Activated CD4-positive, CD25-positive, alpha-beta regulatory T cell (primary cell): ENCODE measurements at places on chromosomes 12 and 14.
A peak's percentile ranks its signal among the peaks of the same experiment; 100 is the strongest.

DNA sequence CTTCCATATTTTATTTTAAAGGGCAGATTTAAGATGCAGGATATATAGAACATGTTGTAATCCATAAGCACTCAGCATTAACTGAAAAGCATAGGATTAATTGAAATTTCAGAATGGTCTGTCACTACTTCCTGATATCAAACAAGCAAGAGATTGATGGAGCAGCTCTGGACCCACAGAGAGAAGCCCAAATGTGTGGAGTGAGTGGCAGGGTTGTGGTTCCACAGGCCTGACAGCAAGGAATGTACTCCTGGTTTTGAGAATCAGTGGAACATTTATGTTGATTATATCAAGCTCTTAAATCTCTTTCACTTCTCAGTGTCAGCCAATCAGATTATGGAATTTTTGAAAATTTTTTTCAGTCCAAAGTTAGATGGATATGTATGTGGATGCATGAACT is 267.6 kb upstream of the PRICKLE1 start:
- DNase-seq = no peak

DNA sequence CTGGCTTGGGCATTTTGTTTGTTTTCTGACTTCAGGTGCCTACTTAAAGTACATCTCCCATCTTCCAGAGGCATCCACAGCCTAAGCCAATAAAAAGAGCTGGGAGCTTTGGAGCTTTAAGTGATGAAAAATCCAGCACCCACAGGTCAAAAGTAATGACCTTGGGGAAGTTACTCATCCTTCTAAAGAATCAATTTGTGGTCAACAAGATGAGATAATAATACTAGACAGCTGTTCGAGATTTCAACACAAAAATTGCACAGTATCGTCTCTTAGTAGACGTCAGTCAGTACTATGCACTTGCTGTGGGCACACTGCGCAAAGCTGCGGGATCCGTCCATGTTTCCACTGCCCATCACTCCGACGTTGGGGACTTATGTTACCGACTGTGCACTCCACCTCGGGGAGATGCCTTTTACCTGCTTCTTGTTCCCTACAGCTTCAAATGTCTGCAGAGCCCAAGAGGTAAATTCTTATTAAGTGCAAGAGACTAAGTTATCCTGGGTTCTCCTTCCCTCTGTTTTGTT is 1.3 kb downstream of the ST8SIA1 start:
- no peak for DNase-seq

DNA sequence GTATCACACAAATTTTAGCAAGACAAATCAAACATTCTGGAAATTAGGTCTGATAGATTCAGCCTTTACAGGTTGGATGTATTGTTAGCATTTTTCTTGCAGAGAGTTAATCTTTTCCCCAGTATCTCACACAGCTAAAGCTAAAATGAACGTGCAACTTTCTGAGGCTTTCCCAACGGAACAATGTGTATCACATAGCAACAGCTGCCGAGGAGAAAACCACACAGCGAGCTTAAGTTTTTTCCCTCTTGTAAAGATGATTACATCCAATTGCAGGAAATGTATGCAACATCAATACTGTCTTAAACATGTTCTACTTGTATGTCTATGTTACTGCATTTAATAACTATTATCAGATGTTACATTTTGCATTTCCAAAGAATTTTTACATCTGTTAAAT is 182.2 kb downstream of the CCDC59 start:
- DNase-seq = no peak

GRCh38 chr14:50451854-50452253 is 55.2 kb upstream of the CDKL1 start:
- no peak for DNase-seq

- DNase-seq = no peak
Observed at GRCh38 chr14:99590746-99591555, 13.1 kb downstream of the CCDC85C start.

- DNase-seq = no peak
Observed at GRCh38 chr12:28974166-28974565, 174.9 kb upstream of the FAR2 start.

- DNase-seq = no peak
Observed at GRCh38 chr14:50762931-50763300, 68.0 kb downstream of the NIN start.

- no peak for DNase-seq
Observed at GRCh38 chr12:69501154-69501895, 31.1 kb downstream of the FRS2 start.

DNA sequence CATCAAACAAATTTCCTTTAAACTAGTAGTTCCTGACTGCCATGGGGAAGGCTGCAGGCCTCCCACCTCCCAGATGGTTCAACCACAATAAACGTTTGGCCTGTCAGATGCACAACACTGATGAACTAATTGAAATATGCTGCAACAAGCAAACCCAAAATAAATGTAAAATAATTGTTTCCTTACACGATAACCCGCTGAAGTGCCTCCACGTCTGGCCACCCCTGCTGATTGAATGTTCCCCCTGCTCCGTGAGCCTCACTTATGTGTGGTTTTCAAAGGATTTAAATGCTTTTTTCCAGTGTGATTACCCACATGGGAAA is 8.4 kb downstream of the PITPNM2 start:
- no peak for DNase-seq

DNA sequence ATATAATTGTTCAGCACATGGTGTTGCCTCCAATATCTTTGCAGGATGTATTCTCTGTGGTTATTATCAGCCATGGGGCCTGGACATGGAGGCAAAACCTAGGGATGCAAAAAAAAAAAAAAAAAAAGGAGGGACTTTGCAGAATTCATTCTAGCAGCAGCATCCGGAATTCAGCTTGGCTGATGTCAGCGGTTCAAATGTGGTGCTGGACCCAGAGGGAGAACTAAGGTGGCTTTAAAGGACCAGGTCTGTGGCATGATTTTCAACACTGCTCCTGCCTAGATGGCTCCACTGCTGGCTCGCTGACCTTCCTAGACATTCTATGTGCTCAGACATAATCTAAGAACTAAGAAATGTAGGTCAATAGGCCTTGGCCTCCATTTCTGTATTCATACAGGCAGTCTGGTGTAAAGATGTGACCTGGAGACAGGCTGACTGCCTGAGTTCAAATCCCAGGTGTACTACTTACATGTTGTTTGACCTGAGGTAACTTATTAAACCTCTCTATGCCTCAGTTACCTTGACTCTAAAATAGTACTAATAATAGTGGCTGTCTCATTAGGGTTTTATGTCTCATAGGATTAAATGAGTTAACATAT is 108.6 kb downstream of the PPM1A start:
- no peak for DNase-seq

- no peak for DNase-seq
Observed at GRCh38 chr12:41409628-41410027, 221.5 kb downstream of the PDZRN4 start.

GRCh38 chr12:51011955-51012354 is 14.2 kb downstream of the SLC11A2 start:
- DNase-seq = no peak

DNA sequence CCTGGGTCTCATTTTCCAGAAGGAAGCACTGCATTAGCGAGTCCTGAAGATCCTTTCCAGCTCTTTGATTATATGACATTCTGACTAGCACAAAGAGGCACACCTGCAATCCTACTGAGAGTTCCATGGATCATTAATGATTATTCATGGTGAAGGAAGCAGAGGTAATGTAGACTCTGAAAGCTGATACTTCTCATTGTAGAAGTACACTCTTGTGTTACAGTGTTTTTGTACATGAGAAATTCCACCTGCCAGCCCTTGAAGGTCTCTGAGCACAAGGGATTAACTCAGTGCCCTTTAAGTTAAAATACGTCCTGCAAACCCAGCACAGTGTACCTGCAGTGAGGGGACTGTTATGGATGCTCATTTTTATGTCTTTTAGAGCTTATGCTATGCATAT is 558.8 kb upstream of the FBXO33 start:
- DNase-seq = no peak

- no peak for DNase-seq
Observed at GRCh38 chr14:104477117-104477623, 102.4 kb upstream of the C14orf180 start.

GRCh38 chr12:93766796-93767523 is 89.8 kb downstream of the CRADD start:
- no peak for DNase-seq

GRCh38 chr14:100587763-100588411 is 670 bp upstream of the BEGAIN start:
- DNase-seq = no peak

GRCh38 chr14:104743461-104744380 is 9.2 kb upstream of the SIVA1 start:
- no peak for DNase-seq

GRCh38 chr12:98752726-98753125 is 107.6 kb downstream of the APAF1 start:
- no peak for DNase-seq

GRCh38 chr12:124685689-124686369 is 118.4 kb upstream of the NCOR2 start:
- DNase-seq = no peak

DNA sequence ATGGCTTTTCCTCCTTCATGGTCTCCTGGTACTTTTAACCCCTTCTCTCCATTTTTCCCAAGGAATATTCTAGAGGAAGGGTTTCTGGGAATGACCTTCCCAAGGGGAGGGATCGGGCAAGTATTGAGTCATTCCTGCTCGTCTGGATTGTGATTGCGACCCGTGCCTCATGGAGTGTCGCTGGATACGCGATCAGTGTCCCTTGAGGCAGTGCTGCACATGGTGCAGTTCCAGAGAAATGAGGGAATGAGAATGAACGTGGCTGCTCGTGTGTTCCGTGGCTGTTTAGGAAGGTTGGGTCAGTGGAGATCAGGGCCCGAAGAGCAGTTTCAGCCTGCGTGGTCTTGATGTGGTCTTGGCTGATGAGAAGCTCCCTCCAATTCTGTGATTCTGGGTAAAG is 234.4 kb downstream of the CACNA1C start:
- no peak for DNase-seq

GRCh38 chr12:103803847-103804246 is 37.2 kb downstream of the NT5DC3 start:
- DNase-seq = no peak

- DNase-seq = no peak
Observed at GRCh38 chr12:77522247-77522646, 308.4 kb upstream of the NAV3 start.

- no peak for DNase-seq
Observed at GRCh38 chr12:72673853-72674252, 401.7 kb downstream of the TRHDE start.

DNA sequence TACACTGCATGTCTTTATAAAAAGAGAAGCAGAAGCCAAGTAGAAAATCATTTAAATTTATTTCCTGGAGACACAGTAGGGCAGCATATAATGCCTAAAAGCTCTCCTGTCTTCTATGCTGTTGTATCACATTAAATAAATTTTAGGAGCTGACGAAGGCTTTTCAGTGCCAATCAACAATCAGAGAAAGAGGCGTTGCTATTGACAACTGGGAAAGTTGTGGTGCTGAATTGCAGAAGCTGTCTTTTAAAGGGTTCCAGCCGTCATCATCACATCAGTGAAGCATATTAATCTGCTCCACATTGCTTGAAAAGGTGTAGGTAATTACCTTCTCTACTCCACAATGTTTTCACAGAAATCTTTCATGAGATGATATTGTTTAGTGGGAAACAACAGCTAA is 103.9 kb downstream of the FSCB start:
- no peak for DNase-seq

- no peak for DNase-seq
Observed at GRCh38 chr12:75836533-75836932, 195.0 kb downstream of the PHLDA1 start.

DNA sequence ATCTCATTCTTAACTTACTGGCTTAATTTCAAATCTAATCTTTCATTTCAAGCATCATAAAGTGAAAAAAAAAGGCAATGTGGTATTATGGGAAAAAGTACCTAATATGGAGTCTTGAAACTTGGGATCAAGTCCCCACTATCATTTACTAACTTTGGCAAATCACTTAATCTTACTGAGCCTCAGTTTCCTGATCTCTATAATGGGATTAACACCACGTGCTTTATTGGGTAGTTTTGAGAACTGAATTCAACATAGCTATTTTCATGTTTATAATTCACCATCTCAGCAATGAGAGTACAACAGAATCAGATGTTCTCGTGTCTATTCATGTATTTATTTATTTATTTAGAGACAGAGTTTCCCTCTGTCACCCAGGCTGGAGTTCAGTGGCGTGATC is 78.3 kb downstream of the NTN4 start:
- no peak for DNase-seq

GRCh38 chr14:47722929-47723693 is 47.7 kb upstream of the MDGA2 start:
- no peak for DNase-seq

GRCh38 chr12:40152783-40153383 is 47.0 kb upstream of the SLC2A13 start:
- DNase-seq = peak; percentile 25

DNA sequence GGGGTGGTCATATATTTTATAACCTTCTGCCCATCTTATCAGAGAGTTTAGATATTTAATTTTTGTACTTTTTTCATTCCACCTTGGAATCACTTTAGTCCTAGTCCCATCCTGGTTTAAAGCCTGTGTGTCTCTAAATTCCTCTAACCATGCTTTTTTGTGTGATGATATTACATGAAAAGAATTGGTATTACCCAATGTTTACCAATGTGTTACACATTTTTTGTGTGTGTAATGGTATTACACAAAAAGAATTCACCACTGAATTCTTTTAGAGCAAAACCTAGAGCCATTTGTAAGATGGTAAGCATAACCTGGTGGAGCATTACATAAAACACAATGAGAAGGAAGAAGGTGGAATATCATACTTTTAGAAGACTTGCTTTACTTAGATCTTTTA is 77.5 kb downstream of the FAR2 start:
- no peak for DNase-seq

DNA sequence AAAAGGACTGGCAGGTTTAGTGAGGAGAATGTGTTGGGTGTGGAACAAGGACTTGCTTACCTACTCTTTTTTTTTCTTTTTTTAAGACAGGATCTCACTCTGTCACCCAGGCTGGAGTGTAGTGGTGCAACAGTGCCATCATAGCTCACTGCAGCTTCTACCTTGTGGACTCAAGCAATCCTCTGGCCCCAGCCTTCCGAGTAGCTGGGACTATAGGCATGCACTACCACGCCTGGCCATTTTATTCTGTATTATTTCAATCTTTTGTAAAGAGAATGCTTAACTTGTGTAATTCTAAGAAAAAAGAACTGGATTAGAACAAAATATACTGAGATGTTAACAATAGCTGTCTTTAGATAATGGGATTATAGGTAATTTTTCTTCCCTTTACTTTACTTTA is 1.9 kb upstream of the VRTN start:
- no peak for DNase-seq
